NCI-H524 treated with DMSO at 0.1 percent for 48 hours (cell line): ENCODE measurements at places on chromosomes 12 and 14.
A peak's percentile ranks its signal among the peaks of the same experiment; 100 is the strongest.

DNA sequence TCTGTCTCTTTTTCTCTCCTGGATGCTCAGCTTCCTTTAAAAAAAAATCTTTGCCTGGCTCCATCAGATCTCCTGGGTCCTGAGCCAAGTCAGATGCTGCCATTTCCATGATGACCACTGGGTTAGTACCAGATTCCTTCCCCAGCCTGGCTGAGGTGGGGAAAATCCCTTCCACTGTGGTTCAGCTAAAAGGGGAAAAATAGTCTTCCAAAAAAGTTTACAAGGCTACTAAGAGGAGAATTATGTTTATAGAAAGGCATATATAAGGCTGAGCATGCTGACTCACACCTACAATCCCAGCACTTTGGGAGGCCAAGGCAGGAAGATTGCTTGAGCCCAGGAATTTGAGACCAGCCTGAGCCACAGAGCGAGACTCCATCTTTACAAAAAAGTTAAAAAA, 28.4 kb upstream of the GAS2L3 start:
- no peak for DNase-seq

GRCh38 chr12:27865421-27865820, 85.4 kb upstream of the MANSC4 start:
- no peak for DNase-seq

GRCh38 chr14:105830171-105830570, 303.8 kb downstream of the TMEM121 start:
- no peak for DNase-seq

GRCh38 chr12:46549527-46550265, 177.1 kb upstream of the SLC38A2 start:
- no peak for DNase-seq

DNA sequence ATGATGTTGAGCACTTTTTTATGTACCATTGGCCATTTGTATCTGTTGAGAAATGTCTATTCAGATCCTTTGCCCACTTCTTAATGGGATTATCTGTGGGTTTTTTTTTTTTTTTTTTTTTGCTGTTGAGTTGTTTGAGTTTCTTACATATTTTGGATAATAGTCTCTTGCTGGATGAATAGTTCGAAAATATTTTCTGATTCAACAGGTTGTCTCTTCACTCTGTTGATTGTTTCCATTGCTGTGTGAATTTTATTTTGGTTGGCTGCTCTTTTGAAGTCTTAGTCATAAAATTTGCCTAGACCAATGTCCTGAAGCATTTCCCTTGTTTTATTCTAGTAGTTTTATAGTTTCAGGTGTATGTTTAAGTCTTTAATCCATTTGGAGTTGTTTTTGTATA, 64.5 kb downstream of the CAND1 start:
- DNase-seq = no peak

DNA sequence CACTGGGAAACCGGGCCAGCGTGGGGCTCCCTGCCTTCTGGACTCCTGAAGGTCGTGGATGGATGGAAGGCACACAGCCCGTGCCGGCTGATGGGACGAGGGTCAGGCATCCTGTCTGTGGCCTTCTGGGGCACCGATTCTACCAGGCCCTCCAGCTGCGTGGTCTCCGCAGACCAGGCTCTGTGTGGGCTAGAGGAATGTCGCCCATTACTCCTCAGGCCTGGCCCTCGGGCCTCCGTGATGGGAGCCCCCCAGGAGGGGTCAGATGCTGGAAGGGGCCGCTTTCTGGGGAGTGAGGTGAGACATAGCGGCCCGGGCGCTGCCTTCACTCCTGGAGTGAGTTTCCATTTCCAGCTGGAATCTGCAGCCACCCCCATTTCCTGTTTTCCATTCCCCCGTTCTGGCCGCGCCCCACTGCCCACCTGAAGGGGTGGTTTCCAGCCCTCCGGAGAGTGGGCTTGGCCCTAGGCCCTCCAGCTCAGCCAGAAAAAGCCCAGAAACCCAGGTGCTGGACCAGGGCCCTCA, 26.9 kb downstream of the HIP1R start:
- no peak for DNase-seq

DNA sequence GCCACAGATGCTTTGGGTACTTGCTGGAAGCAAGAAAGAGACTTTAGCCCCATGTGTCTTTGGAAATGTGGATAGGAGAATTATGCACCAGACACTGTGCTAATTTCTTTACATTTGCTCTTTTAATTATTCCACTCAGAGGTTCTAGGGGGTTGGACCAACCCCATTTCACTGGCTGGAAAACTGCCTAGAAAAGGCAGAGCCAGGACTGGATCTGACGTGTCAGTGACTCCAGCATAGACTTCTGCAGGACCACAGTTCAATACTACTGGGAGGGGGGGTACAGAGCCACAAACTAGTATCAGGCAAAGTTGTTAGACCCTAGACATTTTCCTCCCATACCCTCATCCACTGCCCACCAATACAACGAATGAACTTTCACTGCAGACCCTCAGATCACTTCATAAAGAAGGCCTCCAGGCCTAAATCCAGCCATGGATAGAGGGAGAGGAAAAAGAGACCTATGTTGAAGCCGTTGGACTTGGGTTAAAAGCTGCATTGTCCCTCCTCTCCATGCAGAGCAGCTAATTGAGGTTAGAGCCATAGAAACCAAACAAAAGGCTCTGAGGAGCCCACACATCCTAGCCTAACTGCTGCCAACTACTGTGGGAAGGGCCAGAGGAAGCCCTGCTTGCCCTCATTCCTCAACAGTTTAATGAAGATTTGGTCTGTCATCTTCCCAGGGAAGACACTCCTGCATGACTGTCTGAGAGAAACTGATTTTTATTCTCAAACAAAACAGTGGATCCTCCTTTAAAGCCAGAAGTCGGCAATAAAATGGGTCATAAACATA, 68.7 kb downstream of the STON2 start:
- DNase-seq = no peak

DNA sequence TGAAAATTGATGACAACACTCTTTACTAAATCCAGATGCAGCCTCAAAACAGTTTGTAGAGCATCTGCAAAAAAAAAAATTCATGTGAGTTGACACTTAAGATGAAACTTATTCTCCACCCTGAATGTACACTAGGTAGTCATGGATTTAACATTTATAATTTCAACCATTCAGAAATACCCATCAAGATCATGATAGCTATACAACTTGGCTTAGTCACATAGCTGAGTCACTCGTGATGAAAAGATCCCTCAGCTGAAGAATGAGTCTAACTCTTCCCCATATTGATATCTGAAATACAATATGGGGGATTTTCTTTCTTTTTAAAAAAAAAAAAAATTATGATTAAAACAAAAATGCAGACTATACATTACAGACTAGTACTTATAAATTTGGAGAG, 104.8 kb upstream of the PLEKHG7 start:
- DNase-seq = no peak

DNA sequence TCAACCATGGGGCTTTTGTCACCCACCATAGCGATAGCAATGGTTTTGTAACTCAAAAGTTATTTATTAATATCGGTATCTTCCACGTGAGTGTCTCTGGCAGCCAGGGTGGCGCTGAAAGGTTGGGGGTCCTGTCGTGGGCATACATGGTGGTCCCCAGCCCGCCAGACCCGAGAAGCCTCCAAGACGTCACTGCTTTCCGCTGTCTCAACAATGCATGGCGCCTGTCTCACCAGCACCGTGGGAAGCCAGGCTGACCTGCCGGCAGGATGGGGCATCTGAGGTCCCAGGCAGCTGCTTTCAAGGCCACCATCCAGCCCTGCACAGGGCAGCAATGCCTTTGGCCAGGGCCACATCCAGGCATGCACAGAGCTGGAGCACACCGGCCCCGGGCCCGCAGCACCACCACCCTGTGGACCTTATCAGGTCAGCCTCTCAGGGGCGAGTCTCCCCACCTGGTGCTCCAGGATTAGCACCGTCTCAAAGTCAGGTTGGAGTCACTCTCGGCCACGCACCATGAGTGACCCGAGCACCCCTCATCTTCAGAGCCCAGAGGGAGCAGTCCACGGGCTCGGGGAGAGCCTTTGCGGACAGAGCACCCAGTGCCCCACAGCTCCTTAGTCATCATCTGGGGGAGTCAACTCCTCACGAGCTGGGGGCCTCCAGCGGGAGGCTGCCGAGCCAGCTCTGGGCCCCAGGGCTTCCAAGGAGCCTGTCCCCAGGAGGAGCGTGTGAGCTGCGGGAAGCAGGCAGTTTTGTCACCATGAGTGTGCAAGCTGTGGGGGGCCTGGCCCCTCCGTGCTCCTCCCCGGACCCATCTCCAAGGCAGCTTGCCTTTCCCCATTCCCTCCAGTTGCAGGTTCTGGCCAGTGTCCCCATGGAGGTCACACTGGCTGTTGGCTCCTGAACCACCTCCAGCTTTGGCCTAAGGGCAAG, 14.6 kb upstream of the C14orf180 start:
- no peak for DNase-seq

- no peak for DNase-seq
Observed at GRCh38 chr12:109359131-109359690, 11.5 kb downstream of the MYO1H start.

GRCh38 chr12:115687094-115687493, 590.4 kb downstream of the MED13L start:
- no peak for DNase-seq

- peak; percentile 37 for DNase-seq
Observed at GRCh38 chr14:85533023-85533860, 3.3 kb downstream of the FLRT2 start.
